ENCODE measurements at places on chromosomes 4 and X. TPM values are rescaled to one million over a fixed set of nuclear protein-coding genes. Genes with fewer than 3 reads are reported as not detected.

The TRAPPC11 gene
- 11.9 TPM for total RNA-seq

The GUCY1A1 gene
- not detected for total RNA-seq

The MCF2 gene
- not detected for total RNA-seq

The FGF5 gene
- total RNA-seq = 1.0 TPM

The UGT2A3 gene
- 0.08 TPM for total RNA-seq

The MAGEH1 gene
- total RNA-seq = 6.9 TPM

The STPG2 gene
- not detected for total RNA-seq

The REPS2 gene
- total RNA-seq = 0.89 TPM

The CHRDL1 gene
- total RNA-seq = not detected

The DDIT4L gene
- 0.69 TPM for total RNA-seq

The FGFBP1 gene
- 4.3 TPM for total RNA-seq

The GPR50 gene
- total RNA-seq = 0.19 TPM

The HSD17B10 gene
- 172 TPM for total RNA-seq

The TEX13C gene
- 0.01 TPM for total RNA-seq

The GAGE12E gene
- not detected for total RNA-seq

The CT83 gene
- not detected for total RNA-seq

The AWAT2 gene
- not detected for total RNA-seq

The ERCC6L gene
- total RNA-seq = 14.3 TPM

The TMEM150C gene
- 0.89 TPM for total RNA-seq

The HTT gene
- 14.3 TPM for total RNA-seq

The PNMA5 gene
- total RNA-seq = not detected

The MAGEC1 gene
- total RNA-seq = 0.03 TPM

The DCAF4L1 gene
- 0.11 TPM for total RNA-seq

The SOX3 gene
- total RNA-seq = not detected

The ASB9 gene
- 25.2 TPM for total RNA-seq

The PAGE4 gene
- total RNA-seq = not detected

The AKAP4 gene
- not detected for total RNA-seq

The AFM gene
- total RNA-seq = not detected

The GPRASP2 gene
- 5.6 TPM for total RNA-seq

The NALF2 gene
- total RNA-seq = 6.7 TPM

The USP17L29 gene
- total RNA-seq = not detected

The UGT2B11 gene
- total RNA-seq = 0.10 TPM

The ASB12 gene
- total RNA-seq = not detected

The NPY1R gene
- 0.03 TPM for total RNA-seq

The MAGEB3 gene
- total RNA-seq = not detected

The AVPR2 gene
- 0.09 TPM for total RNA-seq

The KDR gene
- not detected for total RNA-seq

The SEC24B gene
- 19.1 TPM for total RNA-seq

The SPANXB1 gene
- total RNA-seq = 2.6 TPM

The ADAD1 gene
- total RNA-seq = not detected

The CLNK gene
- not detected for total RNA-seq

The MAB21L2 gene
- not detected for total RNA-seq

The SSX3 gene
- not detected for total RNA-seq

The TRPC3 gene
- 0.04 TPM for total RNA-seq

The USP17L17 gene
- not detected for total RNA-seq

The EFHC2 gene
- total RNA-seq = 0.18 TPM

The TRO gene
- total RNA-seq = 0.64 TPM

The STAP1 gene
- not detected for total RNA-seq

The CYTL1 gene
- not detected for total RNA-seq
